ENCODE measurements at places on chromosomes 5 and 9. TPM values are rescaled to one million over a fixed set of nuclear protein-coding genes. Genes with fewer than 3 reads are reported as not detected.
A peak's percentile ranks its signal among the peaks of the same experiment; 100 is the strongest.

GRCh38 chr5:35404701-35405100 is 174.4 kb upstream of the PRLR start:
- DNase-seq, result no peak

- no peak for DNase-seq
Observed at GRCh38 chr9:136846376-136847087, 2.7 kb upstream of the PHPT1 start.

GRCh38 chr9:31445357-31445756 is 939.1 kb upstream of the ACO1 start:
- DNase-seq, result no peak

The PCDHB6 gene
- polyA plus RNA-seq, result 1.9 TPM

GRCh38 chr9:20178197-20178596 is 389.4 kb upstream of the SLC24A2 start:
- peak; percentile 21 for DNase-seq

DNA sequence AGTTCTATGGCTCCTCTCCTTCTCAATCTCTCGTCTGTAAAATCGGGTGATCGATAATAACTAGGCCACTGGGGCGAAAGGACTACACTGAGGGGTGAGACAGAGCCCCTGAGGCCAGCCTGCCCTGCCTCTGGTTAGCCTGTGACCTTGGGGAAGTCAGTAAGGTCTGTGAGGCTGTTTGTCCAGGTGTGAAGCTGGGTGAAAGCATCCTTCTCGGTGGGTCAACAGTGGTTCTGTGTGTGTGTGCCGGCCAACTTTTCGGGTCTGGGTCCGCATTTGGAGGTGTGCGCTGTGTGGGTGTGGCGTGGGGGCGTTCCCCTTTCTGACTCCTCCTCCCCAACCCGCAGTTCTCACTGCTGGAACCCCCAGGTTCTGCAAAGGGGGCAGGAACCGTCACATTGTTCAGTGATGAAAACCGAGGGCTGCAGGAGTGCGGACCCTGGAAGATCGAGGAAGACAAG is 5.0 kb upstream of the RNF44 start:
- DNase-seq, result no peak

DNA sequence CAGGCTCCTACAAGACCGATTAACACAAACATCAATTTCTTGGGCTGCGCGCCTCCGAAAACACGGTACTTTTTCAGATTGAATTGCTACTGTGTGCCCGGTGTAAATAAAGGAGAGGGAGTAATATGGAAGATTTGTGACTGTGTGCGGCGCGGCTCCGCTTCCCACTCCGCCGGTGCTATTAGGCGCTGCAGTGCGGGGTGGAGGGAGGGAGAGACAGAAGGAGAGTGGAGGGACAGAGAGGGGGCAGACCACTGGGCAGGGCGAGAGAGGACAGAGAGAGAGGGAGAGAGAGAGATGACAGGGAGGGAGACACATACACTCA is 24.7 kb upstream of the RNU6ATAC start:
- peak; percentile 44 for DNase-seq

All from muscle of leg (tissue), 16 donors.